ENCODE measurements at places on chromosomes 1 and 21.

DNA sequence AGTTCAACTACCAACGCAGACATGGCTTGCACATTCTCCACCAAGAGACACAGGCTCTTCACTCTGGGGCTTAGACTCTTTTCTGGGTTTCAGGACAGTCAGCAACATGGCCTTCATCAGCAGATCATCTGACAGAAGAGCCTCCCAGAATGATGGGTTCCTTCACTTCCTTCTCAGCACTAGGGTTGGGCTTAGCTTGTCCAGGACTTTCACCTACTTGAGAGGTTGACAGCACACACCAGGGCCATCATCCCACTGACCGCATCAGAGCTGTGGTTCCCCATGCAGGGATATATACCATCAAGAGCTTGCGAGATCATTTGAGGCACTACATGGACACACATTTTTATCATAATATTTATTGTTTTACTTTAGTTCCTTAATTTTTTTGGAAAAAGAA lies 10.4 kb upstream of the NCF2 start:
- no peak for DNase-seq

DNA sequence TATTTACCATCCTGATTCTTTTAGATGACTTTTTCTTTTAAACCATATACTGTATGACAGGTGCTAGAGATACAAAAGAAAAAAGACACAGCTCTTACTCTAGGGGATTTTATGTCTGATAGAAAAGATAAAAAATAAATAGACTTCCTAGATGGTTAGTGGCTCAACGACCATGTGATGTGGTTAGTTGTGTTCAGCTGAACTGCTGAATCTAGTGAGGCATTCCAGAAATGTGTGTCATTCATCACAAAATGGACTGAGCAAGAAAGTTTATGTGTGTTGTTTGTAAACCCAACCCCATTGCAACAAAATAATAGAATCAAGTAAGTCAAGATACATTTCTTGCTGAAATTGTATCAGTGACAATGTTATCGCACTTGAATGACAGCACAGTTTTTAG lies 205.8 kb upstream of the LYPLAL1 start:
- DNase-seq = no peak

DNA sequence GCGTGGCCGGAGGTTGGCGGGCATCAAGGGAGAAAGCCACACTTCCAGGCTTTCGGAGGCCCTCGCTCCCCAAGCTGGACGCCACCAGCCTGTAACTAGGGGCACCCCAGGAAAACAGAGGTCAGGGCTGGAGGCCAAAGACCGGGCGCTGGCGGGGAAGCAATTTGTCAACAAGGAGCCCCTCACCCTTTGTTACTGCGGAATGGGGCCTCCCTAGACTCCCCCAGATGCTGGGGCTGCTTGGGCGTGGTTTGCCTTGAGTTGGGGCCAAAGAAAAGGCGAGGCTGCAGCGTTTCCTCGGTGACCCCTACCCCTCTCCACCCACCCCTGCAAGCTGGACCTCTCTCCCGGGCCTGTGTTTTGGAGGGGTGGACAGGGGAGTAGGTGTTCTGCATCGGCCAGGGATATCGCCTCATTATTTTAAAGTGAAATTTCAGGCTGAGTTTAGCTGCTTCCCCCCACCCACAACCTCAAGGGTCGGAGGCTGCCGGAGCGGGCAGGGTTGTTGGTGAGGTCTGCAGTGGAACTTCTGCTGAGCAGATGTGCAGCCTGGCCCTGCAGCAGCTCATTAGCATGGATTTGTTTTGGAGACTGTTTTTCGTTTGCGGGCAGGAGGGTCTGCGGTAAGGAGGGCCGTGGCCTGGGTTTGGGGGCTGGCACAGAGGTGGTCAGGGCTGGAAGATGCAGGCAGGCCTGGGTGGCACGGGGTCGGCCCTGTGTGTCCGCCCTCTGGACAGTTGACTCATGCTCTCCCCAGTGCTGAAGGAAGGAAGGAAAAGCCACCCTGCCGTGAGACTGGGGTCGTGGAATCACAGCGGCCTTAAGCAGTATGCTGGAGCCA lies 1.5 kb downstream of the NBL1 start:
- DNase-seq = no peak

- no peak for DNase-seq
Observed at GRCh38 chr1:209678981-209679539, 3.8 kb downstream of the G0S2 start.

GRCh38 chr1:200139661-200140250 lies 112.2 kb downstream of the NR5A2 start:
- DNase-seq = no peak

GRCh38 chr21:33774551-33774950 lies 132.2 kb downstream of the ITSN1 start:
- DNase-seq = no peak

DNA sequence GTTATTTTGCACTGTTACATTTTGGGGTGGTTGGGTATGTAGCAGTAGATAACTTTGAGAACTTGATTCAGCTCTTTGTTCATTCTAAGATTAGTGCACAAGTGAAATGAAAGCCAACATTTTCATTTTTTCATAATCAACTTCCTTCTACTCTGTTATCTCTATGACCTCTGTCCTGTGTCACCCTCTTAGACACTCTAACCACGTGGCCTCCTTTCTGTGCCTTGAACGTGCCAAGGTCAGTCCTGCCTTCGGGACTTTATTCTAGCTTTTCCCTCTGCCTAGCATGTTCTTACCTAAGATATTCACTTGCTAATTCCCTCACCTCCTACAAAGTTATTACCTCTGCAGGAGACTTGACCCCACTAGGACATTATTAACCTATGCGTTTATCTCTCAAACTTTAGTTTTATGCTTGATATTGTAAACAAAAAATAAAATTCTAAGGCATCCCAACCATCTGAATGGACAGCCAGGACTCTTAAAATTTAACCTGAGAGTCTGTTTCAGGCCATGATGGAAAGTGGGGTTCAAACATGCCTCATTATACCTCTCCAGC lies 19.2 kb upstream of the EDEM3 start:
- no peak for DNase-seq

GRCh38 chr1:158122833-158123388 lies 57.8 kb upstream of the CD1D start:
- no peak for DNase-seq

DNA sequence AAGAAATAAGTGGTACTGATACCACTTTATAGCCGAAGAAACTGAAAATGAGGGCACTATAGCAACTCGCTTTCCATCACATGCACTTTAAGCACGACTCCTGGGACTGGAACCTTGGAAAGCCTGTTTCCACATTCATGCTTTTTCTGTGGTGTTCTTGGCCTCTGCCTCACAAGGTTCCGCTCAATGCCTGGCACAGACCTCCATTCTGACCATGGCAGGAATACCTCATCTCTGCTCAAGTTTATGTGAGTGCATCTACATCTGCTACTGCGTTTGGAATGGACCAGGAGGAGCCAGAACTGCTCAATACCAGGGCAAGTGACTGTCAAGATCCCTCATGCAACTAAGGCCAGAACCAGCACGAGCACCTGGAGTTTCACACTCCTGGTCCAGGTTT lies 11.6 kb downstream of the NGF start:
- no peak for DNase-seq

GRCh38 chr1:78825561-78825960 lies 175.9 kb downstream of the IFI44 start:
- DNase-seq = no peak

- DNase-seq = no peak
Observed at GRCh38 chr1:151069103-151069486, 1.5 kb upstream of the GABPB2 start.

DNA sequence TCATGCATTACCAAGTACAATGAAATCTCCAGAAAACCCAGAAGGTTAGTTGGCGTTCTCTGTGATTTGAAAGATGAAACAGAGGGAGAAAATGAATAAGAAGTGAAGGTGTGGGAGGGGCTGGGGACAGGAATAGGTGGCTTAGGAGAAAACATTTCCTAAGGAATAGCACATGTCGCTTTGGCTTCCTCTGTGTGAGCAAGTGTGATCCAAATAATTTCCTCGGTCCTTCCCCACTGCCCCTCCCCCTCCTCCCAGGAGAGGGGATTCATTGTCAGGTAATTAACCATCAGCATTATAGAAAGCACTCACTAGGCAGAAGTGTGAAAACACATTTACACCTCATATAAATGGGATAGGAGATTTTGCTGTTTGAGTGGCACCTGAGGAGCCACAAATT lies 105.5 kb downstream of the NUF2 start:
- no peak for DNase-seq

- no peak for DNase-seq
Observed at GRCh38 chr1:167342846-167343245, 122.2 kb downstream of the POU2F1 start.

DNA sequence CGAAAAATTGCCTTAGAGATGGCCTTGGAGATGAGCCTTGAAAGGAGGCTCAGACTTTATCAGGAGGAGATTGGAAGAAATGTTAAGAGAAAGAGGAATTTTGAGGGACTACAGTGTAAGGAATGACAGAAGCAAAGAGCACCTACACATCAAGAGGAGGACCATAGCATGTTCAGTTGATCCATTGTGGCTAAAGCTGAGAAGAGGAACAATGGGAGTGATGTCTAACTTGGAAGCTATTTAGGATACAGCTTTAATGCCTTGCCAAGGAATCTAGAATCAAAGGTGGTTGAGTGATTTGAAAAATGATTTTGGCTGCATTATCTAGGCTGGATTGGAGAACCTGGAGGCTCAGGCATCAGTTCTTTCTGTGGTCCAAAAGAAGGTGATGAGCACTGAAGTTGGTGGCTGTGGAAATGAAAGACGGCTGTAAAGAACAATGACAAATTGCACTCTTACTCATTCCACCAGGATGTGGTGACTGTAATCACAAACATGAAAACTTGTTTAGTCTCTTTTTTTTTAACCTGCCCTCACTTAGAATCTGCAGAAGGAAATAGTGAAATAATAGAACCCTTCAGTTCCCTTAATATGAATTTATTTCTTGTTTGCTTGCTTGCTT lies 11.3 kb downstream of the FAM20B start:
- no peak for DNase-seq

DNA sequence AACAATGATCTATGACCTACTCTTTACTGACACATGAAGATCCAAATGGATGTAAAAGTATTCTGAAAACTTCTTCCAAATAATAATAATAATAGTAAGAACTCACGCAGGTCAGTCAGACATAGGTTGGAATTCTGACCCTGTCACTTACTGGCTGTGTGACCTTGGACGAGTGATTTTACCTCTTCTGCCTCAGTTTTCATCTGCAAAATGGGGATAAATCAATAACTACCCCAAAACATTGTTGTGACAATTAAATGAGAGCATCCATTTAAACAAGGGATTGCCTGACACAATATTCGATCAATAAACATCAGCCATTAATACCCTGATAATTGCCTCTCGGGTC lies 556 bp downstream of the MECR start:
- DNase-seq = no peak

DNA sequence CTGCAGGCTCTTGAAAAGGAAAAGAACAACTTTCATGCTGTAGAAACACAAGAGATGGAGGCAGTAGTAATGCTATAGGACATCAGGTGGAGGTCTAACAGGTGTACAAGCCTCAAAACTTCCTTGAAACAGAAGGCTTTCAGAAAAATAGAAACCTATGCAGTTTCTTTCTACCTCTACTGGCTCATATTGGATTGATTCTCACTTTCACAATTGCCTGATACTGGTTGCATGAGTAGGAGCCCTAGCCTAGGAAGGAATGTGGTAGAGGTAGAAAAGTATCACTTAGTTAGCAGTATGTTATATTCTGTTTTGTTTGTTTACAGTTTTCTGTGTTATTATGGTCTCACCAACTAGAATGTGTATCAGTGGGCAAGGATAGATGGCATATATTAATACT lies 175.4 kb upstream of the GORAB start:
- DNase-seq = no peak
